Activated CD4-positive, alpha-beta T cell treated with anti-CD3 and anti-CD28 coated beads, Interleukin-2, amount 10 ng/mL, durations not matched to agents 7 days and 5 days (primary cell): ENCODE measurements at places on chromosomes 2 and 18.

DNA sequence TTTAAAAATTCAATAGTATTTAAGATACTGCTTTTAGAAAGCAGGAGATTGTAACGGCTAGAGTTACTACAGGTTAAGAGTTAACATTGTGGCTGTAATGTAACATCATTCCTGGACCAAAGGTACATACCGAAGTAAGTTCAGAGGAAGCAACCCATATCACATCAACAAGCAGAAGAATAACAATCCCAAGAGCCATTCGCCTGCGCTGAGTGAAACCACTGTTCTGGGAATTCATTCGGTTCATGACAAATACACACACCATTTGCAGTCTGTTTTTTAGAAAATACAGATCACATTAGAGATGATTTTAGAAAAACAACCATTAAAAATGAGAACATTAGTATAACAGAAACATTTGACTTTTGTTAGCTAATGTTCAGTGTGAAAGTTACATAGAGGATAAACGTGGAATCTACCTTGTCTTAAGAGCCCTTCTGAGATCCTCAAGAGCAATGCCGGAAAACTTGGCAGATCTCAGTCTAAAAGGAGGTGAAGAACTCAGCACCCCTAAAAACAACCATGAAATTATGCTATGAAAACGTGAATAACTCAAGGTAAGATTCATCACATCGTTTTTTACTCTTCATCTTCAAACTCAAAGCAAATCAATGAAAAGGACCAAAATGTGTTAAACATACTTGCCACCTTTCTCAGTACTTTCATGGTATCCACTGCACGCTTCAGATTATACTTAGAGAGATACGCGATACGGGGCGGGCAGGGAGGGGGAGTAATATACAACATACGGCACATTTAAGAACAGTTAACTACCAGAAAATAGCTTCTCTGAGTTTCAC is 1.2 kb downstream of the SLC35F5 start:
- DNase-seq: no peak

DNA sequence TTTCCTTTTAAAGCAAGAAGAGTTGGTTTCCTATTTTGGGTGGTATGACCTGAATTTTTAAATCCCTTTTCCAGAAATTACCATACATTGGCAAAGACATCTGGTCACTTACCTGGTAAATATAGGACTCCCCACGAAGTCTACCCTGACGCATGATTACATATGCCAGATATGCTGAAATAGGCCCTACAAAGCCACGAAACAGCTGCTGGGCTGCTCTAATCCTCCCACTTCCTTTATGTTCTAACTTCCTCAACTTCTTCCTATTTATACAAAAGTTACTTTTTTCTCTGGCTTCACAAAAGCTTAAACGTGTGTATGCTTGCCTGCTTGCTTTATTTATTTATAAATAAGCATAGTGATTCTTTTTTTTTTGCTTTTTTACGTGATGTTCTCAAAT is 186.0 kb upstream of the EPHA4 start:
- no peak for DNase-seq

- DNase-seq: no peak
Observed at GRCh38 chr2:85133751-85134254, 611 bp downstream of the TCF7L1 start.

DNA sequence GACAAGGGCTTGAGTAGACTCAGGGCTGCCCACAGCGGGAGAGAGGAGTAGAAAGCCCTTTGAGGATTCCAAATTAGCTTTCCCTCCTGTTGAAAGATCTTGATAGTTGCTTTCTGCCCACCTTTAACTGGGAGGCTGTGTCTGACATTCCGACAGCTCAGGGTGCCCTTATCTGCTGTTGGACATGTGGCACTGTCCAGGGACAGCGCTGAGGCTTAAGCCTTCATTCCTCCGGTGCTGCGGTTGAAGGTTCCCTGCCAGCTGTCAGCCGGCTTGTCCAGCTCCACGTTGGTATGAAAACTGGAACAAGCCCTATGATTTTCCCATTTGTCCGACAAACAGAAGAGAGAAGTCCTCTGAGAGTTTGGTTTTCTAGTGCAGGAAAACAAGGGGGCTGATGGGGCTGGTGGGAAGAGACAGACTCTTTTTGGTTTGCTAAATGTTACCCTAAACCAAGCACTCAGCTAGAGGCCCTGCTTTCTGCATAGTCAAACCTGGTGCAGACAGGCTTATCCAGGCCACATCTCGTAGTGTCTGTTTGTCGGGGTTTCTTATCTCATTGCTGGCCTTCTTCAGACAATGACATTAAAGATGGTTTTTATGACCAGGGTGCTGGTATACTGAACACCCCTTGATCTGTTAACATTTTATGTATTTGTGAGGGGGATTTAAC is 24.5 kb downstream of the GREB1 start:
- DNase-seq: no peak

GRCh38 chr2:209239585-209239938 is 184.3 kb upstream of the MAP2 start:
- DNase-seq: no peak
